Stimulated activated CD4-positive, alpha-beta T cell treated with anti-CD3 and anti-CD28 coated beads, Interleukin-1b, Interleukin-23, amount 100 ng/mL, for 24 hours (primary cell): ENCODE measurements at places on chromosomes 4 and X.

DNA sequence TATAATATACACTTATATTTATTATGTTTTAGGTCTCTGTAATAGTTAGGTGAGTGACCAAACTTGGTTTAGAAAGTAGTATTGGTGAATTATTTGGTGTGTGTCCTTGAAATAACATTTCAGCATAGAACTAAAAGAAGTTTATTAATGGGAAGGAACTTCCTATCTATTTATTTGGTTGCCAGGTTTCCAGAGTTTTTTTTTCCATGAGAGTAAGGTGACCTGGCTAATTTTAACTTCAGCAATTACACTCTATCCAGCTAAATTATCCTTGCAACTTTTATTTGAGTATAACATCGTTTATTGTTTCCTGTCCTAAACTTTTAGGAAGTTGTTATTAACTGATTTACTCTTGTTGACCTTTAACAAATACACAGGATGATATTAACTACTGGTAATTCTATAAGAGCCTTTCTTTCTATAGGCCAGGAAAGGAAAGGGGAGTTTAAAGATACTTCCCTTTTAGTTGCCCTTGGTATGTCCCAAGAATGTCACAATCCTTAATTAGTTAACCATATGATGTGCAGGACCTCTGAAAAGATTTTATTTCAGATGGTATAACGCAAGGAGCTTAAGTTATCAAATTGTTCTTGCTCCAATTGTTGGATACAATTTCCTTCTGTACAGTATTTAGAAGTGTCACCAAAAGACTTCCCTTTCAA lies 18.9 kb downstream of the PRDM8 start:
- no peak for DNase-seq

- DNase-seq: no peak
Observed at GRCh38 chr4:154625971-154626370, 13.5 kb upstream of the FGG start.

- DNase-seq: no peak
Observed at GRCh38 chr4:119536572-119537528, 91.8 kb downstream of the PDE5A start.

DNA sequence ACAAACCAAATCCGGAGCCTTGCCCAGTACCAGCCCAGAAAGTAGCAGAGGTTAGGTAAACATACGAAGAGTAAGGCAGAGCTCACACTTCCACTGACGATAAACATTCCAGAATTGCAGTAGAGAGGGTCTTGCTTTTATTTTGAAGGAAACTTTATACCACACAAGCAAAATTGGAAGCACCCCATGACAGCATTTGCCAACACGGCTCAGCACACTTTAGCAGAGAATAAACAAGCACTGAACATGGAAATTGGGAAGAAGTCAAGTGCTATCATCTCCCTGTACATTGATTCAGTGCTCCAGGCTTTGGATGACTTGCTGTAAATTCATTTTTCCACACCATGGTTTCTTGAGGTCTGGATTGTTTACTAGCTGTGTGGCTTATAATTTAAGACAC lies 160.7 kb upstream of the FAM47C start:
- no peak for DNase-seq

DNA sequence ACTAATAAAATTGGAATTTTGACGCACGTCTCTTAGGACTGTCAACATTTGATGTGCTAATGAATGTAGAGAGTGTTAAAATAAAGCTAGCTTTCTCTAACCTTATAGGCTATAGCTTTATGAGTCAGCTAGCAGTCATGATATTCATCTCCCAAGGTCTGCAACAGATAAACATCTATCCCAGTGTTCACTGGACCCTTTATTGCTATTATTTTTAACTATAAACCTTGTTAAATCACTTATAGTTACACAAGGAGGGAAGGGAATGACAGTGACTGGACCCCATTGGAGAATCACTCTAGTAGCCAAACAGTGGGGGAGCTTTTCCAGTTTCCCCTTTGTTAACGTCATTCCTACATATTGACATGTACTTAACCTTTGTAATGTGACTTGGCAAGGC lies 67.9 kb upstream of the SHISA3 start:
- no peak for DNase-seq

DNA sequence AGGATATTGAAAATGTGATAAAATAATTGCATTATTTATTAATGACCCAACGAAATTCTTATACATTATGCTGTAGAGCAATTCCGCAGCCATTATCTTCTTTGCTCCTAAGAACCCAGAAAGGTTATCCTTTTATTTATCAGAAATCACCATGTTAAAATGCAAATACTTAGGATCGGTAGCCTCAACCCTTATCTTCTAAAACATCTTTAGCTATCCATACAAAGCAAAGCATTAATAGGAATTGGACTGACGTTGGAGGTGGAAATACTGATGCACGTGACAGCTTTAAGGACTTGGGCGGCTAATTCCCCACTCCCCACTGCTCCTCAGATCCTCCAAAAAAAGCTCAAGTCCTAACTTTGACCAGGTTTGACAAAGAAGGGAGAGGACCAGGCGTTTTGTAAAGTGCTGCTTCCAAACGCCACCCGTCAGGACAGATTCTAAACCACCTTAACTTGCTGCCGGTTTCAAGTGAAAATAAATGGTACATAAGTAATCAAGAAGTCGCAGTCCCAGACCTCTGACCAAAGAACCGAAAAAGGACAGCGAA lies 539 bp upstream of the SPCS3 start:
- DNase-seq: no peak
